Caco-2 (cell line): ENCODE measurements at places on chromosomes 16 and 17. TPM values are rescaled to one million over a fixed set of nuclear protein-coding genes. Genes with fewer than 3 reads are reported as not detected.
A peak's percentile ranks its signal among the peaks of the same experiment; 100 is the strongest.

Gene MT4
- total RNA-seq = not detected in 2 replicates

DNA sequence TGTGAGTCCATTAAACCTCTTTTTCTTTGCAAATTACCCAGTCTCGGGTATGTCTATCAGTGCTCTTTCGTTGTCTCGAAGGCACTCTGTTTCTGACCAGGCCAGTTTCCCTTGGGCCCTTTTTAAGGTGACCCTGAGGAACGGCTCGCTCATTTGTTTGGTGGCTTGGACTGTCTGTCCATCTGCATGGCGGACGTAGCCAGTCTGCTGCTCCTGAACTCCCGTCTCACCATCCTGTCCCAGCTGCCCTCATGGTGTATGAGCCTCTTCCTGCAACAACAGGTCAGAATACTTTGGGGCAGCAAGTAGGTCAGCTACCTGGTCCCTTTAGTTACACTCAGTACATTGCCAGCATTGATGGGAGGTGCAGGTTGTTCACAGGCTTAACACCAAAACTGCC is 19.0 kb downstream of the DRC7 start:
- no peak for DNase-seq

DNA sequence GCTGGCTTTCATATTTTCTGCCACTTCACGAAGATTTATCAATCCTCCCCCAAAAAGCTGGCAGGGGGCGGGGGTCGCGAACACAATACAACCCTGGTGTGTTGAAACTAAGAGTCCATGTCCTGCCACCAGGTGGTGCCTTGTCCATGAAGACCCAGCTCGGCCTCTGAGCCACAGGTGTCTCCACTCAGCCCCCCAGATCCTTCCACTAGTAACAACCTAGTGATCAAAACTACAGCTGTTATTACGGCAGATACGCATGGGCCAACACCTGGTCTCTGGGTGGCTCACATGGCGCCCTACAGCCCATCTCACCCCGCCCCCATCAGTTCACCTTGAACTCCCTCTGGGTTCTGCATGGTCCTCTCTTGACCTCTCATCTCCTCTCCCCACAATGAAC is 27.7 kb downstream of the USP7 start:
- DNase-seq = peak; percentile 29

GRCh38 chr17:27463235-27463677 is 7.0 kb downstream of the KSR1 start:
- no peak for DNase-seq

Gene TBX6
- 1.1 and 1.6 TPM in 2 replicates for total RNA-seq

- no peak for DNase-seq
These were observed 2.1 kb upstream of the ADGRG5 start for GRCh38 chr16:57540387-57540786.

GRCh38 chr16:15461376-15461775 is 27.0 kb downstream of the BMERB1 start:
- DNase-seq = no peak
